ENCODE measurements at places on chromosomes 1 and 21.

DNA sequence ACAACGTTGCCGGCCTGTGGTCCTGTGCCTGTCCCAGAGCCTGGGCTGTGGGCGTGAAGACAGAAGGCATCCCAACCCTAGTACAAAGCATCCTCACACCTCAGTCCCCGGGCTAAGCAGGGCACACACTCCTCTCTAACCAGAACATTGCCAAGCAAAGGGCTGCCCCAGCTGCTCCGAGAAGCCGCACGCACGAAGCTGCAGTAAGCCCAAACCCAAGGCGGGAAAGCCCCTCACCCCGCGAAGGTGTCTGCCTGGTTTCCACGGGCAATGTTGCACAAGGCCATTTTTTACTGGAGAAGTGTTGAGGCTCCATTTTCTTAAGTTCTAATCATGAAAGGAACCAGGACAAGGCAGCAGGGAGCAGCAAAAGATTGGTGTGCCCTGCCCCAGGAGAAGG is 519.0 kb downstream of the NPHP4 start:
- DNase-seq = no peak

- DNase-seq = no peak
These were observed 42.4 kb upstream of the EPHA8 start for GRCh38 chr1:22520871-22521270.

- no peak for DNase-seq
These were observed 17.4 kb downstream of the CCSAP start for GRCh38 chr1:229325401-229325800.

- no peak for DNase-seq
These were observed 78.3 kb downstream of the NUF2 start for GRCh38 chr1:163399976-163400601.

GRCh38 chr21:45713613-45714012 is 70.1 kb downstream of the PCBP3 start:
- DNase-seq = no peak

DNA sequence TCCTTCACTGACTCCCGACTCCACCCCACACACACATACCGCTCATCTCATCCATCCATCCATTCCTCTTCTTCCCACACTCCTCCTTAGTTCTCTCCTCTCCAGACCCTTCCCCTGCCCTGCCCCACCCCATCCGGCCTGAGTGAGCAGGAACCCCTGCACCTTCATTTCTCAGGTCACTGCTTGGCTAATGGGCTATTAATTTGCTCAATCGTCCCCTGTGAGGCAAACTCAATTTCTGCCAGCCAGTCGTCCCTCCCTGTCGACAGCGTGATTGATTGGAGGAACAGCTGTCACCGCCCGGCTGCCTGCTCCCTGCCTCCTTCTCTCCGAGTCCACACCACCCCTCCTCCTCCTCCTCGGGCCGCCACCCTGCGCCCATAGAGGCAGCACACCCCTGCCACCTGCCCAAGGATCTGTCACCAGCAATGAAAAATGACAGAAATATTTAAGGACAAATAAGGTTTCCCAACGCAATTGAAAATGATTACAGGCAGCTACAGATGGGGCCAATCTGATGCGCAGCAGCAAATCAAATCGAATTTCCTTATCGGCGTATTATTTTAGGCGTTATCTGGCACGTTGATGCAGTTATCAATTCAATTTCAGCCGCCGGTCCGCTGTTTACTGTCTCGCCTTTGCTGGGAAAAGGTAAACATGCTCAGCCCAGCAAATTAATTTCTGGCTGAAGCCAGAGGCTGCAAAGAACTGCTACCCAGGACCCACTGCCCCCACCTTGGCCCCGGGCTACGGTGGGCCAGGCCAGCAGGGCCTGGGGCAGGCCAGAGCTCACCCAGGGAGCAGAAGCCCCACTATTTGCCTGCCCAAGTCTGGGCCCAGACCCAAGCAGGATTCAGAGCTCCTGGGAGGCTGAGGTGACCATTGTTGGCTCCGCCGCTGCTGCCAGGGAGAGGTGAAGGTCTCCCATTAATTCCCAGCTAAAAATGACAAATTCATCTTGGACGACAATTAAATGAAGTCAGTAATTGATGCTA is 71.3 kb downstream of the TMEM53 start:
- no peak for DNase-seq

DNA sequence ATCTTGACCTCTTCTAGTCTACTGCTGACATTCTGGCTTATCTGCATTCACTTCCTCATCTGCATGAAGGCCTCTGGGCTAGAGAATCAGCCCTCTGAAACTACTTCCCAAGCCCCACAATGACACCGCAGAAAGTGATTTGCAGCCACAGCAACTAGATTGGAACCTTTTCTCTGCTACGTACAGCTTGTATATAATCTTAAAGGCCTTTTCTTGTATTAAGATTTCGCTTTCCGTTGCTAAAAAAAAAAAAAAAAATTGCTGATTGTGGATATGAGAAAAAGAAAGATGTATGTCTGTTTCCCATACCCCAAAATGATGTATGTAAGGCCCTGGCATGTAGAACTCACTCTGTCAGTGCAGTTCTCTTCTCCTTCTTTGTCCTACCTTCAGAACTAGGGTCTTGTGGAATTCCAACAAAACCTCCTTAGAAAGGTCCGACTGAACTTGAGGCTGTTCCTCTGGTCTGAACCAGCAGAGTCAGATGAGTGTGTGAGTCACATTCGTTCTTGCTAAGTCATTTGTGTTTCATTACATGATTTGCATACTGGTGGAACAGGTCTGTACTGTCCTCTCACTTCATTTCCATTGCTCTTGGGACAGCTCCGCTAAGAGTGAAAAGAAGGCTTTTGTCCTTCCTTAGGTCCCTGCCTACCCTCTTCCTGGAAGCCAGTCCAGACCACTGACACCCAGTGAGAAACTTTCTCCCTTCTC is 62.7 kb downstream of the PLPP3 start:
- no peak for DNase-seq

DNA sequence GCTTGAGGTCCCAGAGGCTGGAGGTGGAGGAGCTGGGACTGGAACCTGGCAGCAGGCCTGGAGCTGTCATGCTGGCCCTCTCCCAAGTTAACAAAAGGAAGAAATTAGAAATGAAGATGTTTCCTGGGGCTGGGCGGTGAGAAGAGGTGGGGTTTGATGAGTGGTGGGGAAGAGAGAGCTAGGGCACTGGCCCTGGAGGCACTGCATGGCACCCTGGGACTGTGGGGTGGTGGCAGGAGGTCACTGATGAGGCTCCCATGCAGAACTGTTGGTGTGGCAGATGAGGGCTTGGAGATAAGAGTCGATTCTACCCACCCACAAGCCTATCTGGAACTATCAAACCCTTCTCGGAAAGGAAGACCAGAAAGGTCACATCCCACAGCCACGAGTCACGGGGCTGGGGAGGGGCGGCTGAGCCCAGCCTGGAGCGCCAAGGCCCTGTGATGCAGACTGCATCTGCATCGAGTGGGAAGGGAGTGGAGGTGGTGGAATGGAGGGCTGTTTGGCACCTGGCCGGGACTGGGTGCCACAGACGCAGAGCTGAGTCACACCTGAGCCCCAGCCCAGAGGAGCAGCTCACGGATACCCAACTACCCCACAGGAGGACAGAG is 29.4 kb downstream of the MRPL37 start:
- DNase-seq = peak; percentile 60

GRCh38 chr1:14666962-14667650 is 68.6 kb downstream of the KAZN start:
- DNase-seq = no peak

- DNase-seq = no peak
These were observed 120.9 kb upstream of the IPO9 start for GRCh38 chr1:201708085-201708512.

DNA sequence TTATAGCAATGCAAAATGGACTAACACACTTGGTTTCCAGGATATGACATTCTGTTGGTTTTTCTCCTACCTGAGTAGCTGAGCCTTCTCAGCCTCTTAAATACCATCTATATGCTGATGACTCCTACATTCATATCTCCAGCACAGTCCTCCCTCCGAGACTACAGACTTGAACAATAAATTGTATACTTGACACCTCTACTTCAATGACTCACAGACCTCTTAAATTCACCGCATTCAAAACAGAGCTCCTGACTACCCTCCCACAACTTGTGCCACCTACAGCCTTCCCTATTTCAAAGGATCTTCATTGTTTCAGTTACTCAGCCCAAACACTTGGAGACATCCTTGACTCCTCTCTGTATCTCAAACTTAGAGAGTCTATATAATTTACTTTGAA is 66.8 kb upstream of the ASB17 start:
- no peak for DNase-seq

GRCh38 chr1:85278853-85279314 is 2.5 kb upstream of the BCL10 start:
- DNase-seq = peak; percentile 93

- no peak for DNase-seq
These were observed 328.9 kb downstream of the PAPPA2 start for GRCh38 chr1:176791906-176792305.

- no peak for DNase-seq
These were observed 446.8 kb downstream of the PLPP3 start for GRCh38 chr1:56132520-56132919.

DNA sequence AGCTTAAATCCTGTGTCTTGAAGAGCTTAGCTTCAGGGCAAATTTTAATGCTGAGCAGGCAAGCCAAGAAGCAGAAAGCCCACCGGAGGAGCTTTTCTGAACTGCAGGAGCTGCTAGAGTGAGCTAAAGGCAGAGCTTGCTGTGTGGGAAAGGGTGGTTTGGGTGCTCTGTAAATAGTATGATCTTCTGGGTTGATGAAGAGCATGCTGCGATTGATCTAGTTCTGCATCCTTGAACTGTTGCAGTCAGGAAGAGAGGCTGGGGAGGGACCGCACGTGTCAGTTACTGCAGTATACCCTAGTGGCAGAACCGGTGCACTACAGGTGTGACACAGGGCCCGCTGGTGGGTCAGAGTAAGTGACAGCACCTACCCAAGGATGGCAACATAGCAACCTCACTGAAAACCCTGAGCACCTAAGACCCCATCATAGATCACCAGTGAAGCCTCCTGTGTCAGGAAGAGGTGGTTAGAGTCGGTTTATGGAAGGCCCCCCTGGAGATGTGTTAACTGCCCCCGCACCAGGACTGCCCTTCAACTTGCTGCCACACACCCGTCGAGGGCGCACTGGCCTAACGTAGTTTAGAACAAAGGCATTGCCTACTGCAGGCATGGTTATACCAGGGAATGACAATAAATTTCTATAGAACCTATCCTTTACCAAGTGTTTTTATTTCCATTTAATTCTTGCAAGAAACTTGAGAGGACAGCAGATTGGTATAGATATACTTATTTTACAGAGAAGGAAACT is 146.0 kb upstream of the KIAA0040 start:
- no peak for DNase-seq

GRCh38 chr1:40948741-40949443 is 30.6 kb upstream of the CTPS1 start:
- DNase-seq = peak; percentile 58

GRCh38 chr1:29967261-29967660 is 730.9 kb downstream of the PTPRU start:
- no peak for DNase-seq

DNA sequence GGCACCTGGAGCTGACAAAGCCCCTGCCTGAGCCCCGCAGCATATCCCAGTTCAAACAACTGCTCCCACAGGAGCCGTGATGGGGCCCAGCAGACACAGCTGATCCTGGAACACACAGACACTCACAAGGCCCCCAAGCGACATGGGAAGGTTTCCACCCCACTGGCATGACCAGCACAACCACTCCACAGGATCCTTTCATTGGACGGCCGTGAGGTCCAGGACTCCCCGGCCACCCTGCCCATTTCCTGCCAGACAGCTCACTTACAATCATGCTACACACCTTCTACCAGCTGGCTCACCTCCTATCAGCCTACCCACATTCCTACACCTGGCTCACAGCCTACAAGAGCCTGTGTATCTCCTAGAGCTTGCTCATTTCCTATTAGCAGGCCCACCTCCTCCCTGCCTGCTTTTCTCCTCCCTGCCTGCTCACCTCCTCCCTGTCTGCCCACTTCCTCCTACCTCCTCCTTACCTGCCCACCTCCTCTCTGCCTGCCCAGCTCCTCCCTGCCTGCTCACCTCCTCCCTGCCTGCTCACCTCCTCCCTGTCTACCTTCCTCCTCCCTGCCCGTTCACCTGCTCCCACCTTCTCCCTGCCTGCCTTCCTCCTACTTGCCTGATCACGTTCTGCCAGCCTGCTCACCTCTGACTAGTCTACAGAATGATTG is 73.9 kb downstream of the MATN1 start:
- DNase-seq = no peak

DNA sequence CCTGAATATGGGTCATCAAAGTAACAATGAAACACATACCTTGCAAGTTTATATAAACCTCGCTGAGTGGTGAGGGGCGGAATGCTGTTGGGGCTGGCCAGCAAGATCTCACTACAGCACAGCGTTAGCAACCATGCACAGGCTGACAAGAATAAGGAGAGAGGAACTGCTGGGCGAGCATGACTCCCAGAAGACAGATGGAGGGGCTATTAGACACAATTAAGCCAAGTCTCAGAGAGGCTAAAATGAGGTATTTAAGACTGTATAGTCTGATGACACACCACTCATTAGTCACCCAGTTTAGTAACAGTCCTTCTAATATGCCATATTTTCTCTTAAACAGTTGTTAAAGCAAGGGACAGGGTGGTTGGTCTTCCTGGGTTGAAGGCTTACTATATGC is 340.2 kb upstream of the NR5A2 start:
- no peak for DNase-seq

GRCh38 chr1:171313319-171313834 is 606 bp upstream of the FMO4 start:
- no peak for DNase-seq

DNA sequence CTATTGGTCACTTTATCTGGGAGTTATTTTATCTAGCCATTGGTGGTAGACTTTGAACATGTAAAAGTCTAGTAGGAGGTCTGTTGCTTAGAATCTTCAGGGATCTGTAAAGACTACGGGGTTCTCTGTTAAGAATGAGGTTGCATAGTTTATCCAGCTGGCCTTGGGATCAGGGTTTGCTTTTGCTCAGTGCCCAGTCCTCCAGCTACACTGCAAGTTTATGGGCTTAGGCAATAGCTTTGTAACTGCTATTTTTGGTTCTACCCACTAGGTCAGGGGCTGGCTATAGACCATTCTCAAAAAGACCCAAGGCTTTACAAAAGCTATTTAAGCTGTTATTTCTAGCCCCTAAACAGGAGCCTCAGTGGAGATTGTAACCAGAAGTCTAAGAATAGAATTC is 9.8 kb downstream of the SH3GLB1 start:
- no peak for DNase-seq

- no peak for DNase-seq
These were observed 724.6 kb upstream of the ADAMTS5 start for GRCh38 chr21:27691516-27691915.

DNA sequence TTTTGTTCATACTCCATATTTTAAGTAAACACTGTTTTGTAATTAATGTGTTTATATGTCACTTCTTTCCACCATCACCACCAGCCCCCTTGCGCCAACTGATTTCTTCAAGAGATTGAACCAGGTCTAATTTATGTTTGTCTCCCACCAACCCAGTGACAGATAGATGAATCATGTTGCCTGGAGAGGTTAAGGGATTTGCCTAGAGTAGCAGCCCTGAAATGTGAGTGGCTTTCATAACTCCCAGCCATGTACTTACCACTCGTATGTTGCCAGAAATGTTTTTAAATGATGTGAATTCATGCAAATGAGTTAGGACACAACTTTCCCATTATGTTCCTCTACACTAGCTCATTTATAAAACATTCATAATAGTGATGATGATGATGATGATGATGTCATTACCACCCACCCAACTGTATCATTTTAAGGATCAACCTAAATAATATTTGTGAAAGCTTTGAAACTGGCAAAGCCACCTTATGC is 86.9 kb downstream of the LRRC8D start:
- no peak for DNase-seq

Measured in hepatic stellate cell (primary cell).